ENCODE measurements at places on chromosomes 11 and 22.
A peak's percentile ranks its signal among the peaks of the same experiment; 100 is the strongest.

GRCh38 chr22:37165940-37166674, 16.4 kb upstream of the IL2RB start:
- no peak for DNase-seq

- DNase-seq: peak; percentile 73
Observed at GRCh38 chr11:832529-833113, at the start of gene CD151. TSS of gene CD151 (plus strand) at chr11:832952. CDS start at chr11:836070, 3,118 bp downstream.

DNA sequence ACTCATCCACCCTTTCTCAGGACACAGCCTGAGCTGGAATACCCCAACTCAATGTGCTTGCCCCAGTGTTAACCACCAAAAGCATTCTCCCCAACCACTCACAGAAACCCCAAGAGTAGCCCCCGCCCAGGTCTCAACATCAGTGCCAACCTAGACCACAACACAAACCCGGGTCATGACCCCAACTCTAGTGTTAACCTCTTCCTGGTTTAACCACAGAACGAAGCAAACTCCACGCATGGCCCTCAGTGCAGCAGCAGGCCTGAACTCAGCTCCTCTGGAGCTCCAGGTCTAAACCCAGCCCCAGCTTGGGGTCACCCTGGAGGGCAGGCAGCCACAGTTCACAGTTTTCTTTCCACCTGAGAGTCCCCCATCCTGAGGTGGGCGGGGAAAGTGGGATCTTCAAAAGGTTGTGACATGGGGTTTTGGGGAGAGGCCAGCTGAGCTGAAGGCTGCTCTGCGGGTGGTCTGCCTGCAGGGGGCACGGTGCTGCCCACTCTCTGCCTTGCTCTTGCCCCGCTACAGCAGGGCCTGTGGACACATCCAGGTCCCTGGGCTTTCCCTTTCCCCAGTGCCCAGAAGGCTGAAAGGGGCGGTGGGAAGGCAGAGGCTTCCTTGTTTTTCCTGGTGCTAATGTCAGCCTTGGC, 37.9 kb downstream of the NECTIN1 start:
- no peak for DNase-seq

DNA sequence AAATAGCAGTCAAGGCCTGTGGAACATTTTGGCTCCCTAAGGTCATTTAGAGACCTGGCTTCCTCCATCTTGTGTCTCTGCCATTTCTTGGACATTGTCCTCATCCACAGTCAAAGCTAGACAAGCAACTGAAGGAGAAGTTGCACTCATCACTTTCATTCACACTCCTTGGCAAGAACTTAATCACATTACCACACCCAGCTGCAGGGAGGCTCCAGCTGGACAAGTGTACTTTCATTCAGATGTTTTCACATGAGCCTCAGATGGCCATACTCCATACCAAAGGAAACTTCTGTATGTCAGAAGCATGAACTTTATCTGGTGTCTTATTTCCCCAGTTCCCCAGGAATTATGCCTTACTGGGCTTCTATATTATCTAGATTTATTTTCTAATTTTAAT, 537.4 kb downstream of the TMEM135 start:
- DNase-seq: no peak

All from iPS-NIHi11 (cell line).